Activated CD4-positive, CD25-positive, alpha-beta regulatory T cell treated with anti-CD3 and anti-CD28 coated beads, Interleukin-2, amount 50 U/mL, for 16 hours (primary cell): ENCODE measurements at places on chromosomes 1 and 21.
A peak's percentile ranks its signal among the peaks of the same experiment; 100 is the strongest.

GRCh38 chr1:161177112-161177935, at the start of gene B4GALT3:
Gene B4GALT3, minus strand, starts transcription at chr1:161177507. Its CDS starts 1,447 bp downstream, at chr1:161176060.
- DNase-seq = peak; percentile 84

- no peak for DNase-seq
These were observed 174.9 kb downstream of the DPYD start for GRCh38 chr1:97745912-97746311.

DNA sequence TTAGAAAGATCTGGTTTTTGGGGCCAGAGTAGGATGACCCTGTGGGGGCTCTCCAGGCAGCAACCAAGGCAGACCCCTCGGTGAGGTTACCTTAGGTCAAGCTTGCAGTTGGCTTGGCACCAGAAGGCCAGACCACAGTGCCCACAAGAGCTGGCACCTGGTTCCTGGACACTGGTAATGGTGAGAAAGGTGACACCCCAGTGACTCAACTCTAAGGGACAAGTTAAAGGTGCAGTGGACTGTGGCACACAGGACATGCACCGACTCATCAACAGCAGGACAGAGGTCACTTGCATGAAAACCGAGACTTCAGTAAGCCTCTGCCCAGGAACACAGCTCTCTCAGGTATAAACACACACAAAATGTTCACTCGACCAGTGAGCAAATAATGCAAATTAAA, 6.7 kb downstream of the LRRC38 start:
- no peak for DNase-seq

GRCh38 chr1:159854116-159854692, 8.3 kb downstream of the VSIG8 start:
- DNase-seq = no peak

GRCh38 chr1:160550572-160551034, 27.5 kb upstream of the SLAMF6 start:
- peak; percentile 21 for DNase-seq
